ENCODE measurements at places on chromosomes 11 and 22. TPM values are rescaled to one million over a fixed set of nuclear protein-coding genes. Genes with fewer than 3 reads are reported as not detected.

Gene KCNQ1
- not detected for total RNA-seq

Gene FAM89B
- total RNA-seq, result 9.1 TPM

Gene SAA4
- not detected for total RNA-seq

Gene CD6
- total RNA-seq, result not detected

Gene OR8A1
- not detected for total RNA-seq

Gene CELSR1
- 0.14 TPM for total RNA-seq

Gene LMO1
- total RNA-seq, result not detected

Gene BACE1
- total RNA-seq, result 18.1 TPM

Gene C1QTNF4
- total RNA-seq, result not detected

Gene OR5A1
- not detected for total RNA-seq

Gene OR51D1
- total RNA-seq, result not detected

Gene SLC43A3
- 15.9 TPM for total RNA-seq

Gene KRTAP5-2
- not detected for total RNA-seq

Gene OR2D2
- total RNA-seq, result 0.18 TPM

Gene SEC14L6
- 0.18 TPM for total RNA-seq

Gene C1QTNF5
- 17.5 TPM for total RNA-seq

Gene MOGAT2
- total RNA-seq, result not detected

Gene NXPE4
- total RNA-seq, result not detected

Gene OR2AT4
- not detected for total RNA-seq

Gene KRTAP5-11
- total RNA-seq, result not detected

Gene TMEM191B
- total RNA-seq, result 0.65 TPM

Gene RBM7
- total RNA-seq, result 66.6 TPM

Gene EP300
- total RNA-seq, result 27.7 TPM

Gene GGT1
- total RNA-seq, result 4.3 TPM

Gene OPCML
- total RNA-seq, result not detected

Gene OR51B5
- 0.18 TPM for total RNA-seq

Gene IL18
- 5.8 TPM for total RNA-seq

Gene AIP
- 142 TPM for total RNA-seq

Gene SLC25A45
- 1.6 TPM for total RNA-seq

Gene KCNQ1OT1
- total RNA-seq, result 4.9 TPM

Gene RFPL2
- not detected for total RNA-seq

Gene TREH
- not detected for total RNA-seq

All from smooth muscle cell of bladder (primary cell).